ENCODE measurements at places on chromosomes 2 and 18.

GRCh38 chr2:175976391-175977157 is 25.5 kb downstream of the LNPK start:
- DNase-seq: no peak

DNA sequence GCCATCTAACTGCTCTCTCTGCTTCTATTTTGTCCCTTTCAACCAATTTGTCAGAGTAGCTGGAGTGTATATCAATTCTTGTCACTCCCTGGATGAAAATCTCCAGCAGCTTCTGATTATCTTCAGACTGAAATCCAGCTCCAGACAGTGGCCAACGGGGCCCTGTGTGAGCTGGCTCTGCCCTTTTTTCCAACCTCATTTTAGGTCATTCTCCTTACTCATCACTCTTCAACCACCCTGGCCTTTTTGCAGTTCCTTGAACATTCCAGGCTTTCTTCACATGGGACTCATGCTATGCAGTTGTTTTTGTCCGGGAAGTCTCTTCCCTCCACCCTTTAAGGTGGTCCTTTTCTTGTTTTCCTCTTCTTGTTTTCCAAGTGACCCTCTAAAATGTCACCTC is 15.4 kb upstream of the FAP start:
- DNase-seq: no peak

DNA sequence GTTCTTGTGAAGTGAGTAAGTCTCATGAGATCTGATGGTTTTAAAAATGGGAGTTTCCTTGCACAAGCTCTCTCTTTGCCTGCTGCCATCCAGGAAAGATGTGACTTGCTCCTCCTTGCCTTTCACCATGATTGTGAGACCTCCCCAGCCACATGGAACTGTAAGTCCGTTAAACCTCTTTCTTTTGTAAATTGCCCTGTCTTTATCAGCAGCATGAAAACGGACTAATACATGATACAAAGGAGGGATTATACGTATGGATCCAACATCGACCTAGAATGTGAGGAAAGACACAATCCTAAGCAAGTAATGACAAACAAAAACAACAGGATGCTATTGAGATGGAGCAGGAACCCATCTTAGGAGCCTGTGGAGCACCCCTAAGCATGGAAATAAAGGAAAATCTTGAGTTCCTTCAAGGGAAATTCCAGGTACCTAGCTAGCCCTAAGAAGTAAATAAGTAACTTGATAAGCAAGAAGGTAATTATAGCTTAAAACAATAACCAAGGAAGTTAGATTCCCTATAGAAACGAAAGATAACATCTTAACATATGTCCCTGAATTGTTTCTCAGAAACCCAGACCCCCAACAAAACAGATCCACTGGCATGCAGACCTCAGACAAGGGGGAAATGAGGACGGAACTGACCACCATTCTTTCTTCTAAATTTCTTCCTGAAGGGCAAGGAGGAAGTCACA is 1.5 kb upstream of the TNFRSF11A start:
- DNase-seq: no peak

DNA sequence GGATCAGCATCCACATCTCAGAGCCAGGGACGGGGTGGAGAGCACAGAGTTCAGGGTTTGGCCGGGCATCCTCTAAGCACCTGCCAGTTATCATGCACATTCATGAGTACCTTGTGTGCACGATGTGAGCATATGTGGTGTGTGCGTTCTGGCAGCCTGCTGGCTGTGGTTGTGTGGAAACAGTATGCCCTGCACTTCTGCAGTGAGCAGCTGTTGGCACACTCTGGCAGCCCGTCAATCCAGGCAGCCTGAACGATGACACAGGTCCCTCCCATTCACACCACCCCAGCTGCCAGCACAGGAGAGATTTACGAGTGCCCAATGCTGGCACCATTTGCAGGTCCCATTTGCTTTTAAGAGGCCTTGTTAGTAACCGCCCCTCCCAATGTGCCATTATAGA is 74.2 kb downstream of the CD8B2 start:
- no peak for DNase-seq

- DNase-seq: no peak
Measured at GRCh38 chr2:237487496-237487895, 445 bp downstream of the MLPH start.

DNA sequence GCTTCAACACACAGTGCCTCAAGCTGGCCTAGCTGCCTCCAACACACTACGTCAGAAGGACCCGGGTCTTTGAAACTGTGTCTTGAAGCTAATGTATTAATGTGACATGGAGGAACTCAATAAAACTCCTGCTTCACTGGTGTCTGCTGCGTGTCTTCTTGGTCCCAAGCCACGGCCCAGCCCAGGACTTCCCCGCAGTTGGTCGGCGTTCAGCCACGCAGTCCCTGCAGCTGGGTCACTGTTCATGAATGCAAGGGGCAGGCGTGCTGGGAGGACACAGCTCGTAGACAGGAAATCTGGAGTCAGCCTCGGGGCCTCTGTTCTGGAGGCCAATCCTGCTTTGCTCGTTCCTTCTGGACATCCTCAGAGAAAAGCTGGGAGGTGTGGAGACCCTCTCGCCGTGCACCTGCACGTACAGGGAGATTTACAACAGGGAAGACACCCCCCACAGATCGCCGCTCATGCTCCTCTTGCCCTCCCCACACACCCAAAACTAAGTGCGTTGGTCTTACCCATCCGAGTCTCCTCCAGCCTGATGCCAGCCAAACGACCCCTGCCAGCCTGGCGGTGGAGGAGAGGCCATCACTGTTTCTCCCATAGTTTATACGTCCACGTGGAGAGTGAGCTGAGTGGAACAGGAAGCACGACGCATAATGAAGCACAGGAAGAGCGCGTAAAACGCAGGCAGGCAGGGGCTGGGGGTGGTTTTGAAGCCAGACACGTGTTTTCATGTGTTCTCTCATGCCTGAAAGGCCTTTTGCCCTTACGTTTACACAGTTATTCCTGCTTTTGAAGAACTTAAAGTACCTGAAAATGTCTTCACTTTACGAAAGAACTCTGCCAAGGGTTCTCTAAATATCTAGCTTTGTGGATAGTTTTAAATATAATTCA is 39.7 kb downstream of the ADI1 start:
- DNase-seq: no peak

- no peak for DNase-seq
Measured at GRCh38 chr2:230898016-230898712, 26.9 kb downstream of the GPR55 start.

DNA sequence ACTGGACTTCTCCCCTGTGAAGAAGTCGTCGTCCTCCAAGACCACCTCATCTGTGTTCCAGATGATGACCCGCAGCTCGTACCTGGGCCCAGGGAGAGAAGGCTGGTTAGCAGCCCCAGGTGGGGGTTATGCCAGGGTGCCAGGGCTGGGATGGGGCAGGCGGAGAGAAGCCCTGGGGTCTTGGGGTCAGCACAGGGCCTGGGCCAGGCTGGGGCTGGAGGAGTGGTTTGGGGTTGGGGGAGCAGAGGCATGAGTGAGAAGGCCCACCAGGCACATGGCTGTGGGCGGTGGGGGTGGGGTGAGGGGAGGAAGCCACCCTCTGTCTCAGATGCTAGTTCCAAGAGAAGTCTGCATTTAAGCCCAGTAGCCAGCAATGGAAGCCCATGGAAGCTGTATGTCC is 15.8 kb downstream of the OTOF start:
- DNase-seq: no peak

- no peak for DNase-seq
Measured at GRCh38 chr2:183522489-183523266, 398.4 kb downstream of the NUP35 start.

- no peak for DNase-seq
Measured at GRCh38 chr18:46069524-46069923, 2.5 kb downstream of the PSTPIP2 start.

GRCh38 chr2:45595721-45596435 is 15.2 kb downstream of the SRBD1 start:
- DNase-seq: no peak

DNA sequence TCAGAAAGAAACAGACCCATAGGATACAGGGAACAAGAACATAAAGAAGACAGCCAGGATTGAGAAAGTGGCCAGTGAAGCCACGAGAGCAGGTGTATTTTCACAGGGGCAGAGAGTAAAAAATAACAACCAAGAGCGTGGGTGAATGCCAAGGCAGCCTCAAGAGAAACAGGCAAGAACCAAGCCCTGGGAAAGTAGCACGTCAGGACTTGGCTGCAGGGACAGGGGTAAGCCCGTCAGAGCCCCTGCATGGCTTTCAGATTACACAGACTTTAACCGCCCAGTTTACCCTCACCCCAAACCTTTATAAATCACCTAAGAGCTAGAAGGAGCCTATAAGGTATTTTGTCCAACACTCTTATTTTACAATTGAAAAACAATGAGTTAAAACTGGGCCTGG is 43.7 kb downstream of the ARL4C start:
- DNase-seq: no peak

DNA sequence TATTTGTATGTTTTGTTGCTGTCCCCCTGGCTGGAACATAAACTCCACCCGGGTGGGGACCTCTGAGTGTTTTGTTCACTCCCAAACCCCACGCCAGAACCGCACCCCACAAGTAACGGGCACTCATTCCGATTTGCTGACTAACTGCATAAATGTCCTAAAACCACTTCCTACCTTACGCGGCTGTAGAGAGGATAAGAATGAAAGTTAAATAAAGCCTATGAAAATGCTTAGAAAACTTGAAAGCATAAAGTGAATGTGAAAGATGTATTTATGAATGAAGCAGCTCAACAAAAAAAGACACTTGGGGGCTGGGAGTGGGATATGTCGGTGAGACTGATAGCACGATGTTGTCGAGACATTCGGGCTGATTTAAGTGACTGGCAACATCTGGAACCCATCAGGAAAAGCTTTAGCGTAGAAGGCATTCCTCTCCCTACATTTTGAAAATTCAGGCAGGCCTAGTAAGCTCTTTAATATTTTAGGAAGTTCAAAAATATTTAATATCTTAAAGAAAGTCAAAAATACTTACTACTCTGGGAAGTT is 206.7 kb downstream of the SH3RF3 start:
- no peak for DNase-seq

DNA sequence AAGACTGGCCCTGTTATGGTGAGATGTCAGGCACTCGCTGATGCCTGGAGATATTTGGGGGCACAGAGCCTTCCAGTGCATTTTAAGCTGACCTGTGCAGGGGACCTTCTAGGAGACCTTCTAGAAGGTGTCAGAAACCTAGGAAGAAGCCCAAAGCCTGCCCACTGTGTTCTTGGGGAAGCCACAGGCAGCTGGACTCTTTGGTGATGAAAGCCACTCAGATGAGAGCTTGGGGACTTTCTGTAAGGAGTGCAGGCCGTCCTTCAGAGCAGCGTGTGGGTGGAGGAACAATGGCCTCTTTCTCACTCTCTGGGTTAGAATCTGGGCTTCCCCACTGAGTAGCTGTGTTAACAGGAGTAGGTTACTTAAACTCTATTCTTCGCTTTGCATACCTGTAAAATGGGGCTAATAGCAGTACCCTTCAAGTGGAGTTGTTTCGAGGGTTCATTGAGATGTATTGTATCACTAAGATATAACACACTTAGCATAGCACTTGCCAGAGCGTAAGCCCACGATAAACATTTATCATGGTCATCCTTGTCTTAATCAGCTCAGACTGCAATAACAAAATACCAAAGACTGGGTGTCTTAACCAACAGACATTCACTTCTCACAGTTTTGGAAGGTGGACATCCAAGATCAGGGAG is 322.3 kb upstream of the EPAS1 start:
- no peak for DNase-seq

- no peak for DNase-seq
Measured at GRCh38 chr2:5617796-5618195, 74.4 kb upstream of the SOX11 start.

DNA sequence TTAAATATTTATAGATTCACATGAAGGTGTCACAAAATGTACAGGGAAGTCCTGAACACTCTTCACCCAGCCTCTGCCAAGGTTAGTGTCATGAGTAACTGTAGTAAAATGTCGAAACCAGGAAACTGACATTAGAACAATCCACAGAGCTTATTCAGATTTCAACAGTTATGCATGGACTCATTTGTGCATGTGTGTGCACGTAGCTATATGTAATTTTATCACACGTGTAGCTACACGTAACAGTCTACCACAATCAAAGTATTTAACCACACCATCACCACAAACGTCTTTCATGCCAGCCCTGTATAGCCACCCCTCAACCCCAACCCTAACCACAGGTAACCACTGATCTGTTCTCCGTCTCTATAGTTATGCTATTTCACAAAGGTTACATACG is 211.7 kb upstream of the REV1 start:
- DNase-seq: no peak

DNA sequence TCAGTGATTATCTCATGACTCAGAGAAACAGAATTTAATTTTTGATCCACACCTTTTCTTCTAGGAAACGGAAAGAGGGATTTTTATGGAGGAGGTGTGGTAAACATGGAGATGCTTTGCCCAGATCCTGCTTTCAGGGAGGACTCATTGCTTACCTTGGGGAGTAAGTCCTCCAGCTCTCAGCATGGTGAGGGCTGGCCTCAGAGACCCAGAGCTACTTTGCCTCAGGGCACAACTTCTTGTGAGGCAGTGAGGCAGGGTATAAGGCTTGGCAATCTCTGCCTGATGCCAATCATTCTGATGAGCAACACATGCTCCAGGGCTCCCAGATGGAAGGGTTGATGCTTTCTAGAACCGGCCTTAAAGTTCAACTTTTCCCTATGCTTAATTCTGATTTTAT is 189.9 kb upstream of the DCC start:
- DNase-seq: no peak

DNA sequence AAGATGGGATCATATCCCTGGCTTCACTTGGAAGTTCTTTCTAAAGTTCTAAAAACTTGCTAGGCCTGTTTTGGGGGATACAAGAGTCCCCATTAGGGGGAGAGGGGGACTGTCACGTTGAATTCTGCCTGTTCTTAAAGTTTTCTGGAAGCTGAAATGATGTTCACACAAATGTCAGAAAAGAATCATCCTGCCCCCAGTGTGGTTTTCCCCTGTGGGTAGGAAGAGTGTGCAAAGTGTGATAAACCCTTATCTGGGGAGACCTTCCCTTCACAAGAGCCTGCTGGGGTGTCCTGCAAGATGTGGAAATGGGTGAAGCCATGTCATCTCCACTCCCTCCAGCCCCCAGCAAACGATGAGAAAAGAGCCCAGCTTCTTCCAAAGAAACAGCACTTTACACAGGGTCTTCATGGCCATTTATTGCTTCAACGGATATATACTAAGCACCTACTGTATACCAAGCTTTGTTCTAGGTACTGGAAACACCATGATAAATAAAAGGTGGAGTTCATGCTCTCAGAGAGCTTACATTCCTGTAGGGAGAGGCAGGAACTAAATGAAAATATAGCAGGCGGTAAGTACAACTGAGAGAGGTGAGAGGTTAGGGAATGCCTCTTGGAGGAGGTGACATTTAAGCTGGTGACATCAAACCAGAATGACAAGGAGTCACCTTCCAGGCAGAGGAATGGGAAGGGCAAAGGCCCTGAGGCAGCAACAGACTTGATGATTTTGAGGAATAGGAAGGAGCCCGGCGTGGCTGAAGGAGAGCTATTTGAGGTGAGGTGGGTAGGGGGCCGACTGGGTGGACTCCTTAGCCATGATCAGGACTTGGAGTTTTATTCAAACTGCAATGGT is 1.6 kb downstream of the MFSD2B start:
- DNase-seq: no peak

DNA sequence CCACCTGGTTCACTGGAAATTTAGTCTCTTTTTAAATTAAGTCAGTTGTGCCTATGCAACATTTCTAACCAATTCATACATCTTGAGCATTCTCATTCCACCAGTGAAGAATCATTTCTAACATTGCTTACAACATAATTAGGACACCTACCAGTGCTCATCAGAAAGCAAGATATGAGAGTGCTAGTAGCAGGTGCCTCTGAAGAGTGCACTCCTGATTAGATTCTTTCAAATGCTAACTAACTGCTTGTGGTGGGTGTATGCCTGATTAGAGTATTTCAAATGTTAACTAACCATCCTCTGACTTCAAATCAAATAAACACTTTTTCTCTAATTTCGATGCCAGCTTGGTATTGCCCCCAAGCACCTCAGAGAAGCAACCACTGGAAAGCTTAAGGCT is 124.3 kb upstream of the DNAJC10 start:
- no peak for DNase-seq
